WERI-Rb-1 (cell line): ENCODE measurements at places on chromosomes 4 and X.

DNA sequence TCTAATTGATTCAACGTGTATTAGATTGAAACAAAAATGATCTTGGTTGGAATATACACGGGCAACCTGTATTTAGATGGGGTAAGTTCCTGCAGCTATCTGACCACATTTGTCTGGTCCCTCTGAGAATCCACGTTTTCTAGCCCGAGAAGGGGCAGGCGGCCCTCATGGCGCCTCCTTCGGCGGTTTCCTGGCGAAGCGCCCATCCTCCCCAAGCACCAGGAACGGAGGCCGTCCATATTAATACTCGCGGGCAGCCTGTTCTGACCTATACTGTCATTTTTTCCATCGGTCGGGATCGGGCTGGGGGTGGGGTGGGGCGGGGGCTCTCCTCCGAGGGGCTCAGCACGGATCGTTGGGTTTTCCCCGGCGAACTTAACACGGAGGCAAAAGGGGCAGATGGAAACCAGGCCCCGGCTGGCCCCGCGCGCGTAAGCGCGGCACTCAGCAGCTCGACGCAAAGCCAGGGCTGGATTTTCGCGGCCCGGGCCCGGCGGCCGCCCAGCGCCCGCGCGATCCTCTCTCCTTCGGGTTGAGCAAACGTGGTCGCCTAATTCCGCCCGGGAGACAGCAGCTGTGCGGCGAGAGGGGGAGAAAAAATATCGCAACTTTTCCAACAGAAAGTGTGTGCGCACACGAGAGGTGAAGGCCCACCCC lies 77.2 kb upstream of the BCOR start:
- peak; percentile 61 for DNase-seq

GRCh38 chr4:145878501-145879435 lies 59.9 kb downstream of the ZNF827 start:
- DNase-seq: no peak

DNA sequence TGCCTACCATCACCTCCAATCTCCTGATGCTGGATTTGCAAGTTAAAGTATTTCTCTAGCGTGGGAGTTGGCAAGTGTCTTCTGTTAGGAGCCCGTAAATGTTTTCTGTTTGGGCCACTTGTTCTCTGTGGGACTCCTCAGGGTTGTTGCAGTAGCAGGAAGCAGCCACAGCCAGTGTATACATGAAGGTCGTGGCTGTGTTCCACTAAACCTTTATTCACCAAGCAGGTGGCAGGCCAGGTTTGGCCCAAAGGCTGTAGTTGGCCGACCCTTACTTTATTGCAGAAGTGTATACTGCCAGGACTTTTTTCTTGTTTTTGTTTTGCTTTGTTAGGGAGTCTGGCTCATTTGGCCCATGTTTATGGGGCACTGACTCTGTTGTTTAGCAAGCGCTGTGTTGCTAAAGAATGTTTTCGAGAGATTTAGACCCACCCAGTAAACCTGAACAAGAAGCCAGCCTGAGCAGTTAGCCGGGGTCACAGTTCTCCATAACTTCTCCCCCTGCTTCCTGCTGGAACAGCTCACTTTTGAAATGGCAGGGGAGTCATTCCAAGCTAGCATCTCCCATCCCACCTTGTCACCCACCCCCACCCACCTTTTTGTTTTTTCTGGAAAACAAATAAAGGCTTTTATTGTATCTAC lies 58.8 kb downstream of the SHROOM2 start:
- DNase-seq: no peak

- DNase-seq: peak; percentile 68
Observed at GRCh38 chr4:139014371-139015268, 961 bp upstream of the NOCT start.
